ENCODE measurements at places on chromosomes 2 and 18.

GRCh38 chr2:146108993-146109392, 1589.1 kb upstream of the ZEB2 start:
- peak; percentile 19 for DNase-seq

DNA sequence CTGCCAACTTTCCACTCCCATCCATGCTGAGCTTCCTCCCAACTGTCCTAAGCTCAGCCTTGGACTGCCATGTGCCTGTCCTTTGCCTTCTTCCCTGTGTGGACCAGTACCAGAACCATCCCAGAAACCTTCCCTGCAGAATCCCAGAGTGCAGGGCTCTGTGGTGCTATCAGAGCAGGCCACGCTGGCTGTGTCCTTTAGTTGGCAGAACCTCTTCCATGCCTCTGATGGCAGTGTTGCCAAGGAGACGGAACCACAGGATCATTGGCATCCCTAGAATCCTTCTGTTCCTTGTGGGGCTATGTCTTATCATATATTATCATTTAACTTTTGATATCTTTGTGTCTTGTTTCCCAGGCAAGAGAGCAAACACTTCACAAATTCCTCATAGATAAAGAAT, 73.0 kb upstream of the NOSTRIN start:
- DNase-seq: no peak

DNA sequence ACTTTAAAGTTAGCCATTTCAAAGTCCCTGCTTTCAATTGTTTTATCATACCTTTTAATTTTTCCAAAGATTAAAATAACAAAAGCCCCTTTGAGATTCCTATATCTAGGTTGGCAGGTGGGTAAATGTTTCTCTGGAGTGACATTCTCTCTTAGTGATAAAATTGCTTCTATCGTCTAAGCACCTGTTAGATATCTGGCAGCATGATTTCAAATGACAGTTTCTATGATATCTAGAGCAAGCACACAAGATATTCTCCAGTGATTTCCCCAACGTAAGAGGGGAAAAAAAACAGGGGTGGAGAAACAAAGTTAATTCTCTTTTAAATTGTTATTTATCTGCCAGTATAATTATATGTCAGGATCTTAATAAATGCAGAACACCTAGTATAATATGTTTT, 610.2 kb downstream of the DSC3 start:
- no peak for DNase-seq

- DNase-seq: no peak
These were observed 565.2 kb upstream of the NRP2 start for GRCh38 chr2:205117125-205117524.

GRCh38 chr2:121539750-121540469, 9.2 kb downstream of the RNU4ATAC start:
- DNase-seq: no peak

DNA sequence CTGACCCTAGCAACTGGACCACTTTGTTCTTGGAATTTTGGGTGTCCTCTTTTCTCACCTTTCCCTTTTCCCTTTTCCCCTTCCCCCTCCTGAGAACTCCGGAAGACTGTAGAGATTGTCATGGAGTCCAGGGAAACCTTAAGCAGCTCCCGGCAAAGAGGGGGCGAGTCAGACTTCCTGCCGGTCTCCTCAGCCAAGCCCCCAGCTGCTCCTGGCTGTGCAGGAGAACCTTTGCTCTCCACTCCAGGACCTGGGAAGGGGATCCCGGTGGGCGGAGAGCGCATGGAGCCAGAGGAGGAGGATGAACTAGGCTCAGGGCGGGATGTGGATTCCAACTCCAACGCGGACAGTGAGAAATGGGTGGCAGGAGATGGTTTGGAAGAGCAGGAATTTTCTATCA, 20.5 kb downstream of the SETBP1 start:
- DNase-seq: no peak

- DNase-seq: no peak
These were observed 77.6 kb upstream of the RAB6C start for GRCh38 chr2:129901754-129902415.

GRCh38 chr2:128422571-128422970, 103.9 kb upstream of the HS6ST1 start:
- peak; percentile 77 for DNase-seq

- DNase-seq: no peak
These were observed 423.3 kb downstream of the SETBP1 start for GRCh38 chr18:45104049-45104395.

- no peak for DNase-seq
These were observed 677.0 kb downstream of the RNF144A start for GRCh38 chr2:7594211-7594610.

- no peak for DNase-seq
These were observed 3.7 kb downstream of the ADNP2 start for GRCh38 chr18:80112624-80113248.

GRCh38 chr2:85785027-85785822, 31.4 kb downstream of the ATOH8 start:
- no peak for DNase-seq

DNA sequence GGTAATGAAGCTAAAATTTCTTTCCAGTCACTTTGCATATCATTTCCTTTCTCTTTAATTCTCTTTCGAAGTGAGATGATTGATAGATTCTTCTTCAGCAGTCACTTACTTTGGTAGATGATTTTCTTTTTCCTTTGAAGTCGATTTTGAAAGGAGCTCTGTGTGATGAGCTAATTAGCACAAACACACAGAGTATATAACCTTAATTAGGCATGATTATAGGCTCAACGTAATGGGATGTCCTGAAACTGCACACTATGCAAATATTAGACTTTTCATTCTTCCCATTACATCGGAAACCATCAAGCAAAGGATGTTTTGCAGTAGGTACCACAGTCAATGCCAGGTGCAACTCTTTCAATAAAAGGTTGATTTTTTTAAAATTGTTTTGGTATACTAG, 6.4 kb upstream of the CTLA4 start:
- DNase-seq: no peak

DNA sequence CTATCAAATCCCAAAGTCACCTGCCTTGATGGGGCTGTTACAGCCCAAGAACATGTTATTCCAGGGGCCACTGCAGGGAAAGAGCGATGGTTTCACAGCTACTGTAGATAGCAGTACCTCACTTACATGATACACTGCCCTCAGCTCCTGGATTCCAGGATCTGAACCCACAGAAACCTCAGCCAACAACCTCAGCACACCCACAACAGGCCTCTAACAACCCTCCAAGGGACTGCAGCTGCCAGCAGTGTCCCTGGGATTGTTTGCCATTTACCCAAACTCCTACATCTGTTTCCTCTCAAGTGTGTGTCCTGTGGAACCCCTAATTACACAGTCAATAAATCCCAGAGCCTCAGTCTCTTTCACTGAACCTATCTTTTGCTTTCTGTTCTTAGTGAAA, 28.2 kb downstream of the OSBPL1A start:
- DNase-seq: no peak

- no peak for DNase-seq
These were observed at the start of gene DAW1 for GRCh38 chr2:227871375-227871791. Gene DAW1, plus strand, starts transcription at chr2:227871631. Its CDS starts 59 bp downstream, at chr2:227871690.

- DNase-seq: no peak
These were observed 36.4 kb downstream of the FLACC1 start for GRCh38 chr2:201320701-201321100.

DNA sequence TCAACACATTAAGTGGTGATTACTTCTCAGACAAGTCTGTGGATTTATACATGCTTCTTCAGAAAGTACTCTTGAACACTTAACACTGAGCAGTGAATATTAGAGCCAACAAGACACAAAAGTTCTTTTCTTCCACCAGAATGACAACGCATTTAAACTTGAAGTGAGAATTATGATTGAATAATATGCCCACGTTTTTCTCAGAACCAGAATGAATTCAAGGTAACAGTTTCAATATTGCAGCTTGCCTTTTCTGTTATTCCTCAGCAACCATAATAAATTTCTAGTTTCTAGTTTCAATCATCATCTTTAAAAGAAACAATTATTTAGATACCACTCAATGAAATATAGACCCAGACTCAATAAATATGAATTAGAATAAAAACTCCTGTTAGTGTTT, 547.0 kb downstream of the NUP35 start:
- DNase-seq: no peak

- no peak for DNase-seq
These were observed 97.9 kb downstream of the ATL2 start for GRCh38 chr2:38279201-38279600.

DNA sequence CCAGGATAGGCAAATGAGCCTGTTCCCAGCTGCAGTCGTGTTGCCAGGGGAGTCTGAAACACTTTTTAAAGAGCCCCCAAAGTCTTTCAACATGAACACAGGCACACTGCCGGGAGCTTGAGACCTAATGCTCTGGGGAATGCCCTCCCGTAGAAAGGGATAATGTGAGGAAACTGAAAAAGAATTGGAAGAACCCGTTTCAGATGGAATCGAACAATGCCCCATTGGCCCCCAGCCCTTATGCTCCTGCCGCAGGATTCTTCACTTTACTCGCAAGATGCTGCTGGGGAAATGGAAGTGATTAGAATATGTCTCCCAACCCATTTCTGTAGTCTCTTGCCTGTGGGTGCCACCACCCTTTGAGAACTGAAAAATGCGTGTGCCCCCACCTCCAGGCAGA, 136.3 kb upstream of the GATA6 start:
- no peak for DNase-seq

DNA sequence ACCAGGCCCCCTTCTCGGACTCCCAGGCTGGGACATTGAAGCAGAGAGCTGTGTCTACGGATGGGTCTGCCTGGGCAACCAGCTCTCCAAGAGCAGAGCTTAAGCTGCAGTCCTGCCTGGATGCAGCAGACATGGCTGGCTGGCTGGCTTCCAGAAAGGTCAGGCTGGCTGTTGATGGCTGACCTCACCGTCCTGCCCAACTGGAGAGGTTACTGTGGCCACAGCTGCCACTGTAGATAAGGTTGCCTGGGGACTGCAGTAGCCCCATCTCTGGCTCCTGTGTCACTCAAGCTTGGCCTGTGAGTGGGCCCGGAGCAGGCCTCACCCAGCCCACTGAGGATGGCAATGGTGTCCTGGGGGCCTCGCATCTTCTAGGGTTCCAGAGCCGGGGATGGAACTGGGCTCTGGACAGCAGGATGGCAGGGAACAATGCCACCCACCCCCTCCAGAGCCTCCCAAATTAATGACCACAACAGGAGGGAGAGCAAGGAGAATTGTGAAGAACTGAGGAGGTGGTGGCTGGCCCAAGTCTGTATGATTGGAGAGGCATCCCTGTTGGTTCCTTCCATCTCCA, 37.0 kb upstream of the FOSL2 start:
- no peak for DNase-seq

DNA sequence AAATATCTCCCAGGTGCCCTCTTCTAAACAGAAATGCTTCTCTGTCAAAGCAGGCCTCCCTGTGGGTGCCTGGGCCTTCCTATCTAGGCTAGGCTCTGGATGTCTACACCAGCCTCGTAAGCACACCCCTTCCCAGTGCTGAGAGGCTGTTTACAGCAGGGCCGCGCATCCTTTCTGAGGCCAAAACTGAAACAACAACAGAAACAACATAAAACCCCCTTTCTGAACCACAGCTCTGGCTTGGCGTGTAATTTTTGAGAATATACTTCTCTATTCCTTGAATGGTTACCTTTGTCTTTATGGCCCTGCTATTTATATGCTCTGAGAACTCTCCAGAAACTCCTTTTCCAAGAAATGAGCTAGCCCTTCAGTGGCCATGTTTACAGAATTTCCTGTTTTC, 118.4 kb downstream of the BCL2L11 start:
- no peak for DNase-seq

DNA sequence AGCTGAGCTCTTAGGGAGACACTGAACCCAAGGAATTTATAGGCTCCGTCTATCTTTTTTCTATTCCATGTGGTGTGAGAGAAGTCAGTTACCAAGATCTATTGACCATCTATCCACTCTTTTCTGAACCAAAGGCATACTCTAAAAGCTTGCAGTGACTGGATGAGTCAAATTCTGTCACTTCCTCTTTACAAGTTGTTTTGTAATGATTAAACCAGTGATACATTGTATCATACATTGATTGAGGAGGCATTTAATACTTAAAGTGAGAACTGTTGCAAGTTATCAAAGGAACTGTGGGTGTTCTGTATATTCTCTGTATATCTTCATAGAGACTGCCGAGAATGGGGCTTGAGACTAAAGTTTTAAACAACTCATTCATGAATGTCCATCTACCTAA, 188.8 kb downstream of the CAMKMT start:
- DNase-seq: peak; percentile 51

GRCh38 chr2:216683846-216684245, 11.5 kb downstream of the IGFBP5 start:
- no peak for DNase-seq

DNA sequence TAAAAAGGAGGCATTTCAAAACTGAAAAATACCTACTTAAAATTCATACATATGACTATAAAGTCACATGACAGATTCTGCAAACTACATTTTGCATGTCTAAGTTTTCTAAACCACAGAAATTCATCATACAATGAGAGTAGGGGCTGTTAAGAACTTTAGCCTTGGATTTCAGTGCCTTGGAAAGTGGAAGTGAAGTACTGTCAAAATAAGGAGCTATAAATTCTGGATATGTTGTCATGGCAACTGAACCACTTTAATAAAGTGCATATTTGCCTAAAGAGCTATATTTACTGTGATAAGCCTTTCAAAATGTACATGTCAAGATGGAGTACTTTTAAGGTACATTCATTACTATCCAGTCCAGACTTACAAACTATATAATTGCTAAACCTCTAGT, 227.1 kb downstream of the RAB3GAP1 start:
- DNase-seq: no peak
